H54 (cell line): ENCODE measurements at places on chromosomes 7 and 10.

- DNase-seq, result no peak
Observed at GRCh38 chr7:107051376-107051775, 6.9 kb downstream of the PRKAR2B start.

DNA sequence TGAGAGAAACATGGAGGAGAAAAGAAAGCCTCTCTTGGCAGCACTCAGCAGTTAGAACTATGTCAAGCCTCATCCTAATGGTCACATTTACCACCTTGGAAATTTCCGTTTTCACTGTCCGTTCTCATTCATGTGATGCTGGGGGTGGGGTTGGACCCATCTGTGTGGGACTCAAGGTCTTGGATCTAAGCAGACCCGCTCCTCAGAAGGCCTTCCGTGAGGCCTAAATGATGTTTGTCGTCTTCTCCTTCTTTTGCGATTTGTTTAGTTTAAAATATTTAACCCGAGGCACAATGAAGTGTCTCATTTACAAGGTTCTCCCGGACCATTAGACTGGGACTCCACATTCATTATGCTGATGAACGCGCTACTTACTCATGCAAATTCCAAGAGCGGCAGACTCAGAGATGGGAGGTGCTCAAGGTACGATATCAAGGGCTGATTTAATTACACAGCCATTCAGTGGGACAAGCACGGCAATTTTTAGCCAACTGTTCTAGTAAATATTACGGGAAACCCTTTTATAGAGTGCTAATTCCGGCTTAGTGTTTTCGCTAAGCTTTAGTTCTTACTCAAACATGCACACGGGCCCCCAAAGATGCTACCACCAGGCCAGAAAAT is 109.1 kb upstream of the EFCAB10 start:
- DNase-seq, result no peak

GRCh38 chr7:116398672-116399071 is 100.9 kb upstream of the CAV2 start:
- DNase-seq, result no peak

DNA sequence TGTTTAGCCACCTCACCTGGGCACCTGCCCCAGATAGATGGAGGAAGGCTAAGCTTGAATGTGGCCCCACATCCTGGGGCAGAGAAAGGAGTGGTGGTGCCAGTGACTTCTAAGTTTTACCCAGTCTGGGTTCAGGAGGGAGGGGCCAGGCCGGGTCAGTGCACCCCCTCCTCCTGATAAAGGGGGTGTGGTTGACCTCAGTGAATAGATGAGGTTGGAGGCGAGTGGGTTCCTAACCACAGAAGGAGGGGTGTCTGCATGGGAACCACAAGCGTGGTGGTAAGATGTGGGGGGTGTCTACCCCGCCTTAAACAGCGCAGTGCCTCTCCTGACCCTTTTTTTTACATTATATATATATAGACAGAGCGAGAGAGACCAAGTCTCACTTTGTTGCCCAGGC is 105.3 kb upstream of the KCTD7 start:
- no peak for DNase-seq

GRCh38 chr7:150980663-150981062 is 2.5 kb upstream of the KCNH2 start:
- DNase-seq, result no peak

GRCh38 chr10:99995713-99996112 is 14.0 kb downstream of the DNMBP start:
- DNase-seq, result no peak

DNA sequence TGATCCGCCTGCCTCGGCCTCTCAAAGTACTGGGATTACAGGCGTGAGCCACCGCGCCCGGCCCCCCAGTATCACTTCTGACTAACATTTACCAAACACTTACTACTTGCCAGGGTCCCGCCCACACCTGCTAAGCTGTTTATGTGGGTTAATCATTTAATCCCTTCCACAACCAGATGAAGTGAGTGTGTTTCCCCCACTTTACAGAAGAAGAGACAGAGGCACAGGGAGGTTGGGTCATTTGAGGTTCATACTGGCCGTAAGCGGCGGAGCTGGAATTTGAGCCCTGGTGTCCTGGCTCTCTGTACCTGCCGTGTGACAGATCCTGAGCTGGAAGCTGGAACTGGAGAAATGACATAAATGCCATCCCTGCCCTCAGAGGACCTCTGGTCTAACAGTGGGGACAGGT is 15.1 kb upstream of the VPS37D start:
- DNase-seq, result no peak

DNA sequence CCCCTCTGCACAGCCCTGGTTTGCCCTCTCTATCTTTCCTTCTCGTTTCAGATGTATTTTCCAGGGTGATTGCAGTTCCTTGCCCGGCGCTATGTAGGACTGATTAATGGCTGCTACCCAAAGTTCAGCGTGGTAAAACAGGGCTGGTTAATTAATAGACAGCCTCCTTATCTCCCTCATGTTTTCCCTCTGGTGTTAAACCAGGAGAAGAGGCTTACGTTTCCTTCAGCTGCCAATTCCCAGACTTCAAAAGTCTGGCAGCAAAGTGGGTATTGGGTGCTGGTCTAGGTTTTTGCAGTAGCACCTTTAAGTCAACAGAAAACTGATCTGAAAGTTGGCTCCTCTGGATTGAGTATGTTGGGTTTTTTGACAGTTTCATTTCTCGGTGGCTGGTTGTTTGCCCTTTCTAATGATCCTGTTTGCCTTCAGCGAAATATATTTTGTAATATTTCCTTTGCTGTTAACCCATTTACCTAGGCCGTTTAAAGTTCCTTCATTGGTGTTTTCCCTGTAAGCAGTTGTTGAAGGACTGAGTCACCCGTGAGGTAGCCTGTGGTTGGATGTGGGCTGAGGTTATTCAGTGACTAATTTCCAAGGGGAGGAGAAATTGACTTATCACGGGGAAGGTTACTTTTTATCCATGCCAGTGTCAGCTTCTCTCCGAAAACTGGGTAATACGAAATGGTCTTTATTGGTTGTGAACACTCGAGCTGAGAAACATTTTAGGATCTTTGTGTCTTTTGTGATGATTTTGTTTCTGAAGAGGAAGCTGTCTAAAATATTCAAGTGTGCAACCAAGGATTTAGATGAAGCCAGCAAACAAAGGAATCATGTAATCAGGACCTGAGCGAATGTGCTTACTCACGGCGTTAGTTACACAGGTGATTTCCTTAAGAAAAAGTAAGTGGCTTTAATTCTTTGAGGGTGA is 257.2 kb downstream of the KIAA1217 start:
- peak; percentile 28 for DNase-seq

- DNase-seq, result no peak
Observed at GRCh38 chr7:137985253-137985896, 16.5 kb downstream of the CREB3L2 start.

DNA sequence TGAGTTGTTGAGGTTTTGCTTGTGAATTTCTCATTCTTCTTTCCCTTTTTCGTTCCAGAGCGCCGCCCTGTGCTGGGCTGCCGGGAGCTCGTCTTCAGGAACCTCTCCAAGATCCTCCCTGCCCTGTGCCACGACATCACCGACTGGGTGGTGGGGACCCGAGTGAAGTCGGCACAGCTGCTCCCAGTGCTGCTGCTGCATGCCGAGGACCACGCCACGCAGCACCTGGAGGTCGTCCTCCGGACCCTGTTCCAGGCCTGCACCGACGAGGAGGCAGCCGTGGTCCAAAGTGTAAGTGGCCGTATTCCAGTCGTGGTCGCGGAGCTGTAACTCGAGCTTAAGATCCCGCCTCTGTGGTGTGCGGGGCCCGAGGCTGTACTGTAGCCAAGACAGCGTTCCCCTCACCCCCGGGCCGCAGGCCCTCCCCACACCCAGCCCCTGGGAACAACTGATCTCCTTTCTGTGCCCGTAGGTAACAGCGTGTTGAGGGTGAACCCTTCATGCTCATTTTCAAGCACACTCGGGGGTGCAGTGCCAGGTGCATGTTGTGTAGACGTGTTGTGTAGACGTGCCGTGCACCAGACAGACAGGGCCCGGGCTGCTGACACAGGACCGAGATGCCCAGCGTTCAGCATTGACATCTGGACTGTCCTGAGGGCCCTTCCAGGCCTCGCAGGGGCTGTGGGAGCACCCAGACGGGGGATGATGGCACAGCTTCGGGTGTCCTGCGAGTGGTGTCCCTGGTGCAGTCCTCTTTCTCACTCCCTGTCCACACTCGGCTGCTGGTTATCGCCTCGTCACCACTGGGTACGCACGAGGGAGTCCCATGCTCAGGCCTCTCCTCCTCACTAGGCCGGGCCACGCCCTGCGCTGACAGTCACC is 27.7 kb upstream of the PRKAR1B start:
- DNase-seq, result no peak

DNA sequence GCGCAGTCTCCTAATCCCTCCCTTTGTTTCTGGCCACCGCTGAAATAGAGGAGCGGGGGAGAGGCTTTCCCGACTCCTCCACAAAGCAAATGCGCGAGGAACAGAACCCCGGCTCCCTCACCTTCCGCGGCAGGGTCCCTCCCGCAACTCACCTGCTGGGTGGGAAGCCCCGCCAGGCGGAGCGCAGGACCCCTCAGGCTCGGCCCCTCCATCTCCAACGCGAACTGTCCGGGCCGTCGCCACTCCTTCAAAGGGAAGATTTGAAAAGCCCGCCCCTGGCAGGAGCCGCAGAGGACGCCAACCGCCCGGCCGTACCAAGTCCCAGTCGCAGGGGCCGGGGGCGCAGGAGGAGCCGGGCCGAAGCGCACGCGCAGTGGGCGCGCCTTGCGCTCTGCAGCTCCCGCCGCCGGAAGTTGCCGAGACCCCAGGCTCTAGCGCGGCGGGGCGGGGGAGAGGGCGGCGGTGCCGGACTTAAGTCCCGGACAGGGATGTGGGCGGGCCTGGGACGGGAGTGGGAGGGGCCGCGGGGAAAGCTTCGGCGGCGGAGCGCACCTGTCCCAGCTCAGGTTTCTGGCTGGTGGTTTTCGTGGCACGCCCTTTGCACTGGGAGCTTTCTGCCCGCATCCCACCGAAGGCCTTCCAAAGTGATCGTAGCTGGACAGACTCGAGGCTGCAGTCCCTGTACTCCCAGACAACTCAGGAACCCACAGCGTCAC is at the start of gene RTKN2:
Gene RTKN2 (minus strand): TSS at position 446 of the 716 bp plus-strand sequence. CDS start 234 bp downstream, at position 212.
- DNase-seq, result peak; percentile 85
